ENCODE measurements at places on chromosomes 13 and 19.

GRCh38 chr13:29771247-29771646 lies 79.2 kb downstream of the UBL3 start:
- no peak for DNase-seq

- no peak for DNase-seq
Observed at GRCh38 chr13:75530549-75530961, 7.1 kb downstream of the COMMD6 start.

DNA sequence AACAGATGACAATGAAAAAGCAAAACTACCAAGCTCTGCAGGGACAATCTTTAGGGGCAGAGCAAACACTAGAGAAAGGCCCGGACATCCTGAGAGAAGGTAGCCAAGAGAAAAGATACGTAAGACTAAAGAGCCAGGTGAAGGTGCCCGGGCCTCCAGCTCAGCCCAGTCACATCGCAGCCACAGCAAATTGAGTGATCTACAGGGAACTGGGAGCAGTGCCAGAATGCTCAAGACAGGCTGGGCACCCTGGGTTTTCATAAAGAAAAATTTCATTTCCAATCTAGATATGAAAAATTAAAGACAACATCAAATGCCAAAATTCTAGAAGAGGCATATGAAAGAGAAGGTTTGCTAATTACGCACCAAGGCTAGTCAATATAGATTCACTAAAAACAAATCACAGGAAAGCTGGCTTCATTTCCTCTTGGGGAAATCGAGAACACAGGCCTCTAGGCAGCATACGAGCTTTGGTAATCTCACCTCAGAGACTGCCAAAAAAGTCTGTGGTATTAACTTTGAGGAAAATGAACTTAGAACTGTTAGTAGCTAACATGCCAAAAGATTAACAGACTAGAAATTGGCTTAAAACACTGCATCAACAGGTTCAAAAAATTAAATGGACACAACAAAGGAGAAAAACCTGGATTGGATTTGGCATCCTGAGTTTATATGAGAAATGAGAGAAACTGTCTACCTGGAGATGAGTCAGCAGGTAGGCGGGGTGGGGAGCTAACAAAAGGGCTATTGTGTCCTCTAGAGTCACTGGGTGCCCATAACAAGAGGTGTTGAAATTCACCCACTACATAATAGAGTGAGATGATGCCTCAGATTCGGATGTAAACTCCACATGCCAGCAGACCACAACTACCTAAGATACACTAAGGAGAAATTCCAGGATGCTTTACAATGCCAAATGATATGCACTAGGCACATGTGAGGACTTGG lies 6.6 kb downstream of the ANKRD10 start:
- no peak for DNase-seq

- no peak for DNase-seq
Observed at GRCh38 chr13:47955836-47956235, 45.2 kb downstream of the SUCLA2 start.

- DNase-seq = no peak
Observed at GRCh38 chr13:46142776-46143175, 37.9 kb upstream of the CPB2 start.

DNA sequence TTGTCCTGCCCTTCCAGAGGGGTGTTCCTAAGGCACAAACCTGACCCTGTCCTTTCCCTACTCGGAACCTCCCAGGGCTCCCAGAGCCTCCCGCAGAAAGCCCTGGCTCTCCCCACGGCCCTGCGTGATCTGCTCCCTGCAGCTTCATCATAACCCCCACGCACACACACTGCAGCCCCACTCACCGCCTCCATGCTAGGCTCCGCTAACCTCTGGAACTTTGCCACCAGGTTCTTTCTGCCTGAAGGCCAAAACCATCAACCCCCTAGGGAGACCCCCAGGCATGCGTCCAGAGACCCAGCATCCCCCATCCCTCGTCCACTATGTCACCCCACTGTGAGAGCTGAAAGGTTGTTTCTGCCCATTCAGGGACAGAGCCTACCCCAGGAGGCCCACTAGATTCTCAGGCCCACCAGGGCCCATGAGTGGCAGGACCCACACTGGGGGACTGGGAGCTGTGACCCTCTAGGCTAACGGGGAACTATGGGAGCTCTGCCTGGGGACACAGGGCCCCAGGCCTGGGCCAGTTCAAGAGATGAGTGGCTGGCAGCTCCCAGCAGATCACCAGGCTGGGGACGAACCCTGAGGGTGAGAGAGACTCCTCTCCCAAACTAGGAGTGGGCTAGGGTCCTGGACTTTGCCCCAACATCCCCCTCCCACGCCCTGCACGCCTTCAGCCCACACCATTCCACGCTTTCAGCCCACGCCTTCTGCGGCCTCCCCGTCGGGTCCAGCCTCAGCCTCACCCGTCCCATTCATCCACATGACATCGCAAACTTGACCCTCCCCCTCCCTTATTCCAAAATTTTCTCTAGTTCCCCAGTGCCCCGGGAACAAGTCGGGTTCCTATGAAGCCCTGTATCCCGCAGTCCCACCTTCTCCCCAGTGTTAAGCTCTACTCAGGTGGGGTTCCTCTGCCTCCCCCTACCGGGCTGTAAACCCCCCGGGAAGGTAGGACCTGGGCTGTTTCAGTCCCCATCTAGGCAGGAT lies 33.2 kb upstream of the PNMA8B start:
- DNase-seq = no peak

GRCh38 chr19:29687244-29687896 lies 22.1 kb downstream of the PLEKHF1 start:
- no peak for DNase-seq

DNA sequence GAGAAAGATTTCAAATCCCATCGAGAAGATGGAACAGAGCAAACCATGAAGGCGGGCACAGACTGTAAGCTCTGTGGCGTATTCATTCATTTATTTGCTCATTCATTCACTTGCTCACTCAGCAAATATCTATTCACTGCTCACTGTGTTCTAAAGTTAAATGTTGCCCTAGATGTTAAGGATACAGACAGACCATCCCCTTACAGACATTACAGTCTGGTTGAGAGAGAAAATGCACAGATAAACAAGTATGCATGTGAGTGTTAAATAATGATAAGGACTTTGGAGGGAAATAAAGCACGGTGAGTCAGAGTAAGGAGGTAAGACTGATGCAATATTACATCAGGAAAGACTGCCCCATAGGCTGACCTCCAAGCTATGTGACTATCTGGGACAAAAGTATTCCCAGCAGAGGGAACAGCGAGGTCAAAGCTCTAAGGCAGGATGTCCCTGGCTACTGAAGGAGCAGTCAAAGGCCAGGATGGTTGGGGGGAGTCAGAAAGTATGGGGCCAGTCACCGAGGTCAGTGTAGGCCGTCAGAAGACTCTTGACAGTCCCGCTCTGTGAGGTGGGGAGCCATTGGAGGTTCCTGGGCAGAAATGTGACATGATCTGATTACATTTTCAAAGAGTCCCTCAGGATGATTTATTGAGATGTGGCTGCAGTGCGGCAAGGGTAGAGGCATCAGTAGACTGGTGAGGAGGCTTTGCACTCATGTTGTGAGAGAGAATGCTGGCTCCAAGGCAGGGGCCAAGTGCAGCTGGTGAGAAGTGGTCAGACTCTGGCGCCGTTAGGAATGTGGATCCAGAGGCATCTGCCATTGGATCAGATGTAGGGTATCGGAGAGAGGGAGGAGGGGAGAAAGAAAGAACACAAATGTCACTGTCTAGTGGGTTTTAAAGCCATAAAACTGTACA lies 37.9 kb downstream of the MBNL2 start:
- DNase-seq = no peak

All from stimulated activated CD8-positive, alpha-beta memory T cell treated with anti-CD3 and anti-CD28 coated beads, Interleukin-2, amount 100 ng/mL, for 1 hour (primary cell).